Colonic mucosa (tissue), 4 donors: ENCODE measurements at places on chromosomes 1 and 21. TPM values are rescaled to one million over a fixed set of nuclear protein-coding genes. Genes with fewer than 3 reads are reported as not detected.

PRXL2B gene
- total RNA-seq = 120 TPM

OR2L8 gene
- total RNA-seq = not detected

PGLYRP4 gene
- total RNA-seq = not detected

CRNN gene
- not detected for total RNA-seq

SYCP1 gene
- not detected for total RNA-seq

IL19 gene
- not detected for total RNA-seq

TNFSF4 gene
- 0.44 TPM for total RNA-seq

SPRR5 gene
- not detected for total RNA-seq

INSRR gene
- not detected for total RNA-seq

CCDC30 gene
- total RNA-seq = 1.5 TPM

CSMD2 gene
- 0.10 TPM for total RNA-seq

TNFRSF4 gene
- total RNA-seq = 1.2 TPM

C1orf141 gene
- total RNA-seq = not detected

CHIA gene
- total RNA-seq = not detected

SPRR2G gene
- not detected for total RNA-seq

DNA sequence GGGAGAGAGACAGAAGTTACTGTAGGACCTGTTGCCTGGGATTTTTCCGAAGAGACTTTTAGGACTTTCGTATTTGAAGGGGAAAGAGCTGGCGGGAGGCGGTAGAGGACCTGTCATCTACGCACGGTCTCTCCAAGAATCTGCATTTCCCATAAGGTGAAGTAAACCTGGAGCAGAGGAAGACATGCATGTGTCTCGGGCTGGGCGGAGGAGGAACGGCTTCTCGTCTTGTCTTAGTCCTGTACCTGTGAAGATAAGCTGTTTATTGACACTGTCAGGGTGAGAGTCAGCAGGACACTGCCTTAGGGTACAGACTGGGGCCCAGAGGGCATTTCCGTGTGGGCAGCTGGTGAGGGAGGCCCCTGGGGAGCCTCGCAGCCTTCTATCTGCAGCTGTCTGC lies 123.4 kb upstream of the COL6A1 start:
- H3K27ac ChIP-seq = no peak overlapping the region
- DNase-seq = no peak
- H3K36me3 ChIP-seq = no peaks in the 10 kb centered on the region
- no peaks in the 10 kb centered on the region for H3K4me1 ChIP-seq
- H3K27me3 ChIP-seq = no peaks in the 10 kb centered on the region

GRCh38 chr1:10059342-10059718 lies 26.6 kb downstream of the UBE4B start:
- no peaks in the 10 kb centered on the region for H3K27me3 ChIP-seq
- H3K4me3 ChIP-seq = no peak overlapping the region
- no peaks in the 10 kb centered on the region for H3K4me1 ChIP-seq
- no peak for DNase-seq

- DNase-seq = no peak
- H3K27ac ChIP-seq = no peak overlapping the region
- H3K36me3 ChIP-seq = no peaks in the 10 kb centered on the region
- no peaks in the 10 kb centered on the region for H3K4me1 ChIP-seq
- no peak overlapping the region for H3K4me3 ChIP-seq
These were observed 79.0 kb upstream of the HMGB4 start for GRCh38 chr1:33784876-33785275.

DNA sequence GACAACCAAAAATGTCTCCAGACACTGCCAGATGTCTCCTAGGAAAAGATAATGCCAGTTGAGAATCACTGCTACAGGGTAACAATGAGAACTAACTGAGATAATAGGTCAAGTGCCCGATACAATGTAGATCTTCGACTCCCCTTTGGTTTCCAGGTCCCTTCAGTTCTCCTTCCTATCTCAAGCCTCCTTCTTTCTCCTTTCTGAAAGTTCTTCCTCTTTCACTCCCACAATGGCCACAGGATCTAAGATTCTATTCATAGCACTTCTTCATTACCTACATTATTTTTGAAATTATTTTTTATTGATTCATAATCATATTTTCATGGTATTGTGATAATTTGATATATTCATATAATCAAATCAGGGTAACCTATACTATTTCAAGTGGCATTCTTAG lies 6.3 kb downstream of the PFDN2 start:
- no peak overlapping the region for H3K4me3 ChIP-seq
- no peak overlapping the region for H3K27ac ChIP-seq
- H3K27me3 ChIP-seq = no peaks in the 10 kb centered on the region

GRCh38 chr1:53463961-53464899 lies 5.0 kb downstream of the DMRTB1 start:
- no peaks in the 10 kb centered on the region for H3K36me3 ChIP-seq
- DNase-seq = no peak
- no peak overlapping the region for H3K4me3 ChIP-seq

DNA sequence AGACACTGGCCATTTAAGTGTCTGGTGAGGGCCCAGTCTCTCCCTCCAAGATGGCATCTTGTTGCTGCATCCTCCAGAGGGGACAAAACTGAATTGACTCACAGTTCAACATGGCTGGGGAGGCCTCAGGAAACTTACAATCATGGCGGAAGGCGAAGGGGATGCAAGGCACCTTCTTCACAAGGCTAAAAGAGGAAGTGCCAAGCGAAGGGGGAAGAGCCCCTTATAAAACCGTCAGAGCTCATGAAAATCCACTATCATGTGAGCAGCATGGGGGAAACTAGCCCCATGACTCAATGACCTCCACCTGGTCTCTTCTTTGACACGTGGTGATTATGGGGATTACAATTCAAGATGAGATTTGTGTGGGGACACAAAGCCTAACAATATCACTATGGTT lies 280.1 kb downstream of the HHAT start:
- H3K36me3 ChIP-seq = no peaks in the 10 kb centered on the region
- no peaks in the 10 kb centered on the region for H3K4me1 ChIP-seq
- H3K27ac ChIP-seq = no peak overlapping the region
- H3K27me3 ChIP-seq = no peaks in the 10 kb centered on the region
- DNase-seq = no peak

DNA sequence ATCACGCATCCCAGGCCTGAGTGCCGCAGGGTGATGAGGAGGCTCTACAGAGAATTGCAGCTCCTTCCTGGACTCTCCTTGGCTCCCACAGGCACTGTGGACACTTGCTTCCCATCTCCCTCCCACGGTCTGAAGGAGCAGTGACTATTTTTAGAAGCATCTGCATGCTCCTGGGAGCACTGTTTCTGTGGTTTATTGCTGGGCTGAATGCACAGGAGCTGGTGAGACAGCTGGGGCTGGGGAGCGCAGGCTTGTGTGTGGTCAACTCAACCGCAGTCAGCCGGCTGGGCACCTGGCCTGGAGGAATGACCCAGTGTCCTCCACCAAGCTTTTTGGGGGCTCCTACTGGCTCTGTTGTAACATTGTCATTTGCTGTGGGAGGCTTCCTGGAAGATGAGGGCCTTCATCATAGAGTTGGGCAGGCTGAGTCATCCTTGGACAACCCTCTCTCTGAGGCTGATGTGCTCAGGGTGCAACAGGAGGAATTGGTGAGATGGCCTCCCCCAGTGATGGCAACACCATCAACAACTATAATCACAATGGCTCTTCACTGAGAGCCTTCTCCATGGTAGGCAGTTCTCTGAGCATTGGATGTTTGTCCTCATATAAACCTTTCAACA lies 1.7 kb downstream of the NFASC start:
- no peaks in the 10 kb centered on the region for H3K36me3 ChIP-seq
- H3K4me3 ChIP-seq = no peak overlapping the region
- no peak for DNase-seq
- no peaks in the 10 kb centered on the region for H3K27me3 ChIP-seq

- no peaks in the 10 kb centered on the region for H3K27me3 ChIP-seq
- H3K4me1 ChIP-seq = no peaks in the 10 kb centered on the region
- no peak overlapping the region for H3K4me3 ChIP-seq
- DNase-seq = no peak
These were observed 19.8 kb downstream of the MIER1 start for GRCh38 chr1:66944330-66945274.

GRCh38 chr1:178718520-178718919 lies 6.5 kb upstream of the RALGPS2 start:
- no peak for DNase-seq
- H3K4me1 ChIP-seq = no peaks in the 10 kb centered on the region
- no peak overlapping the region for H3K27ac ChIP-seq
- no peaks in the 10 kb centered on the region for H3K36me3 ChIP-seq
- H3K27me3 ChIP-seq = no peaks in the 10 kb centered on the region
- H3K4me3 ChIP-seq = no peak overlapping the region

DNA sequence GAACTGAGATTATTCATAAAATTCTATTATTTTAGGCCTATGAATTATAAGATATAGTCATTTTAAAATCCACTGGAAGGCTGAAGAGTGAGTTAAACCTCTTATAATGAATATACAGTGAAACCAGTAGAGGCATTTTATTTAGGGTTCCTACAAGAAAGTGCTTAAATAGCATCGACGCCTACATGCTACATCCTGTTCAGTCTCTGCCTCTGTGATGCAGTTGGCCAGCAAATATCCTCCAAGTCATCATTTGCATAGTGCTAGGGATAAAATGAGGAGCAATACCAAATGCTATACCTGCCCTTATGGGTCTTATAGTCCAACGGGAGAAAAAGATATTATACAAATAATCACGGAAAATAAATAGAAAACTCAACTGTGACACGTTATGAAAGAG lies 59.6 kb downstream of the EDEM3 start:
- H3K4me1 ChIP-seq = no peaks in the 10 kb centered on the region
- H3K4me3 ChIP-seq = no peak overlapping the region
- no peak overlapping the region for H3K27ac ChIP-seq
- H3K27me3 ChIP-seq = no peaks in the 10 kb centered on the region
- DNase-seq = no peak
- H3K36me3 ChIP-seq = no peaks in the 10 kb centered on the region

DNA sequence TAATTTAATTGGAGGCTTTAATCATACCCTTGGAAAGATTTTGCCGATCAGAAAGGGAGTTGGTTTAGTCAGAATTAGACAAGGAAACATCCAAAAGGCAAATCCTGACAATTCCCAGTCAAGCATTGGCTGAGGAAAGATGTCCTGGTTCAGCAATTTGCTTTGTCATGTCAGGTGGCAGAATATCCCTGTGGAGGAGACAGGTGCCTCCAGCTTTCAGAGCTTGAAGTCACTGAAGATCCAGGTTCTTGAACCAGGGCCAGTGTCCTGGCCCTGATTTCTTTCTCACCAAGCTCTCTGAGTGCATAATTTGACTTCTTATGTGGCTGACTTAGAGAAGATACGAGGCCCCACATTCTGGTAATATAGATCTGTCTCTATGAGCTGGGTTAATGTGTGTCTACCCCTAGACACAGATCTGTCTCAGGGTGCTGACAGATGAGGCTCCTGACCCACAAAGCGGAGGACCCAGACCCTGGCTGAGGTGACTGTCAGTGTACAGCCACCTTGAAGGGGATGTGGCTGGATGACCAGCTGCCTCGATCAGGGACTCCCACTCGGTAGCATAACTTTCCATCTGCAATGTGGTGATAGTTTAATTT lies 118.9 kb downstream of the HHAT start:
- DNase-seq = no peak
- no peak overlapping the region for H3K4me3 ChIP-seq
- H3K27me3 ChIP-seq = no peaks in the 10 kb centered on the region
- H3K36me3 ChIP-seq = no peaks in the 10 kb centered on the region

GRCh38 chr1:31423418-31423947 lies 10.5 kb downstream of the SERINC2 start:
- H3K4me1 ChIP-seq = no peaks in the 10 kb centered on the region
- no peak overlapping the region for H3K27ac ChIP-seq
- DNase-seq = no peak
- no peak overlapping the region for H3K4me3 ChIP-seq

- no peaks in the 10 kb centered on the region for H3K36me3 ChIP-seq
- H3K4me3 ChIP-seq = no peak overlapping the region
- no peak overlapping the region for H3K27ac ChIP-seq
- no peak for DNase-seq
These were observed 612 bp upstream of the CD52 start for GRCh38 chr1:26317146-26317545.

- H3K4me3 ChIP-seq = no peak overlapping the region
- no peak for DNase-seq
- no peak overlapping the region for H3K27ac ChIP-seq
- H3K27me3 ChIP-seq = no peaks in the 10 kb centered on the region
These were observed 36.4 kb downstream of the ABCA4 start for GRCh38 chr1:94084547-94084946.

GRCh38 chr1:199247891-199248290 lies 609.1 kb downstream of the PTPRC start:
- no peak overlapping the region for H3K27ac ChIP-seq
- H3K36me3 ChIP-seq = no peaks in the 10 kb centered on the region
- H3K27me3 ChIP-seq = no peaks in the 10 kb centered on the region
- no peak for DNase-seq
- H3K4me3 ChIP-seq = no peak overlapping the region

DNA sequence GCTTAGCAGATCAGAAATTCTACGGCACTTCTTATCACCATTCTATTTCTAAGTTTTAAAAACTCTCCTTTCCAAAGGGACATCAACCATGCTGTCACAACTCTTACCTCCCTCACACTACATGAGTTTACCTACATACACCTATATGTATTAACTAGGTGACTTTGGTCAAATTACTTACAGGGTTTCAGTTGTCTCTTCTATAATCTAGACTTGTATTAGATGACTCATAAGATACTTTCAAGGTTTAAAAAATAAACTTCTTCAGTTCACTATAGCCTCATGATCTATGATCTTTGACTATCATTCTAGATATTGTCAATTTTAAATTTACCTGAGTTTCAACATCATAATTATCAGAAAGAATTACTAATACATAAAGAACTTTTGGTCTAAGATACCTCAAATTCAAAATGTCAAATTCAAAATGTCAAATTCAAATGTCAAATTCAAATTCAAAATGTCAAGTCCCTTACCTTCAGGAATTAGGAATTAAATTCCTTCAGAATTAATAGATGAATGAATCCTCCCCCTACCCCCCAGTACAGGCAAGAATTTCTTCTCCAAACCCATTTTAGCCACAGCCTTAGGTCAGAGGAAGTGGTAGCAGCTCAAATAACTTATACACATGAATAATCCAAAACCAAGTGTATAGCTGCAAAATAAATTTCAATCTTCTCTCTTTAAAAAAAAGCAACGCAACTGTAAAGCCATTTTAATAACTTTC lies 31.1 kb downstream of the OTUD7B start:
- no peak overlapping the region for H3K27ac ChIP-seq
- no peak for DNase-seq
- H3K4me3 ChIP-seq = no peak overlapping the region
- H3K36me3 ChIP-seq = no peaks in the 10 kb centered on the region
- H3K27me3 ChIP-seq = no peaks in the 10 kb centered on the region

DNA sequence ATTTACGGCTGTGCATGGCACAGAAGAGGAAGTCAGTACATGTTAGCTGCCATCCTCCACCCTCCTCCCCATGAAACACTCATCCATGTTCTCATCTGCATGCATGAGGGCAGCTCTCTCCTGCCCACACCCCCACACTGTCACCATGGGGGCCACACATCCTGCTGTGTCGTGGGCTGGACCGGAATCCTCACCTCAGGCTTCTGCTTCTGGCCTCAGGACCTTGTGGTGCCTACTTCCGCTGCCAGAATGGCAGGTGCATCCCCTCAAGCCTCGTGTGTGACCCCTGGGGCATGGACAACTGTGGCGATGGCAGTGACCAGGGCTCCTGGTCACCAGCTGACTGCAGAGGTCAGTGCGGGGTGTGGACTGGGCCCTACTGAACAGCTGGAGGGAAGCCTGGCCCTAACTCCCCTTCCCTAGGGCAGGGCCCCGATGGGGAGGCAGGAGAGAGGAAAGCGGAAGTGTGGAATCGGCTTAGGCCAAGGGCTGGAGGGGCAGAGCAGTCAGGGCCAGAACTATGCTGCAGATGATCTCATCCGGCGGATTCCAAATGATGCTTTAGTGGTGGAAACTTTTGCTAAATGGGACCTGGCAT lies 3.8 kb downstream of the LDLRAD2 start:
- H3K27me3 ChIP-seq = no peaks in the 10 kb centered on the region
- no peak overlapping the region for H3K27ac ChIP-seq
- no peaks in the 10 kb centered on the region for H3K36me3 ChIP-seq
- no peak overlapping the region for H3K4me3 ChIP-seq
- DNase-seq = no peak
